ENCODE measurements at places on chromosomes 11 and 22.

- no peak for DNase-seq
Observed at GRCh38 chr22:23922921-23923320, 28.7 kb downstream of the MIF start.

DNA sequence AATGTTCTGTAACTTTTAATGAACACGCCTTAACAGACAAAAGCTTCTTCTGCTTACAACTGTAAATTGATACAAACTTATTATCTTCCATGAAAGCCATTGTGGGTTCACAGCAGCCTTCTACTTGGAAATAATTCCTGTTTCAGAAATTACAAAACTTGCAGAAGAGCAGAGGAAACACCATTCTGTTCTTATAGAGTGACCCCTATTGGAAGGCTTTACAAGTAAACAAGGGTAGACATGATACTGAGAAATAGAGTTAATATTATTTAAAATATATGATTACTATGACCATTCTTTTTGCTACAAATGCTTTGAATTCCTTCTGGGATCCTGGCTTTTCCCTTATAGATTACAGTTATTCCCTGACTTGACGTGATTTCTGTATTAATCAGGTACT lies 32.4 kb upstream of the KCNA4 start:
- DNase-seq = no peak

DNA sequence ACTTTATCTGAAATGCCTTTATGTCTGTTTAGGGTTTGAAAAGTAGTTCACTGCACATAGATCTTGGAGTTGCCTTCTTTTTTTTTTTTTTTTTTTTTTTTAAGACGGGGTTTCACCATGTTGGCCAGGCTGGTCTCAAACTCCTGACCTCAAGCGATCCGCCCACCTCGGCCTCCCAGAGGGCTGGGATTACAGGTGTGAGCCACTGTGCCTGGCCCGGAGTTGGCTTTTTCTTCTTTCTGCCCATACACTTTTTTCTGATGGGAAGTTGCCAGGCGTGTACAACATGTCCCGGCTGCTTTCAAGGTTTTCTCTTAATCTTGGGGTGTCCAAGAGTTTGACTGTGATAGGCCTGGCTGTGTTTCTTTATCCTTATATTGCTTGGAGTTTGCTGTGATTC lies 12.9 kb upstream of the GNB1L start:
- DNase-seq = no peak

- DNase-seq = no peak
Observed at GRCh38 chr11:115922876-115923275, 418.7 kb upstream of the CADM1 start.

- no peak for DNase-seq
Observed at GRCh38 chr11:61108847-61109585, 6.7 kb downstream of the CD5 start.

DNA sequence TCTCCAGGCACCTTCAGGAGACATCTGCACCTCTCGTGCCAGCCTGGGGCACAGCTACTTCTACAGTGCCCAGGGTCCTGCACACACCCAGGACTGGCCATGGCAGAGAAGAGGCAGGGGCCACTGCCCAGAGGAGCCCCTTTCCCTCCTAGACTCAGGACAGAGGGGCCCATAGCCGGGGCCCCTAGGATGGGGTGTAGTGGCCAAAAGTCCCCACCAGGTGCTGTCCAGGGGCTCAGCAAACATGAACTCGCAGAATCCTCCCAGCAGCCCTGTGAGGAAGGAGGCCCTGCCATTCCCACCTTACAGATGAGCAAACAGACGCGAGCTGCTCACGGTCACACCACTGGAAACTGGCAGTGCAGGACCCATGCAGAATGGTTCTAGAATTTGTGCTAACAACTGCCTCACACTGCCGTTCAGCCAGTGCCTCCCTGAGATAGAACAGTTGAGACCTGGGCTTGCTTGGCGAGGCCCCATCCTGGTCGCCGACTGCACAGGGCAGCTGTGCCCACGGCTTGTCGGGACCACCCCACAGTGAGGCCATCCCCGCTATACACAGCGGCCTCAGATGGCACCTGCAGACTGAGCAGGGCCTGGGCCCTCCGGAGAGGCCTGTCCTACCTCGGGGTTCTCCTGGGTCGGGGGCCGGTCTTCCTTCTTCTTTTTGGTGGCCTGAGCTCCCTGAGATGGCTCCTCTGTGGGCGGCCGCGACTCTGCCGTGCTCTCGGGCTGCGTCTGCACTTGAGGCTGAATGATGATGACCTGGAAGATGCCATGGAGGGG lies 96.4 kb downstream of the PHF21B start:
- DNase-seq = no peak

GRCh38 chr22:31577711-31578110 lies 81.4 kb downstream of the SFI1 start:
- DNase-seq = no peak

DNA sequence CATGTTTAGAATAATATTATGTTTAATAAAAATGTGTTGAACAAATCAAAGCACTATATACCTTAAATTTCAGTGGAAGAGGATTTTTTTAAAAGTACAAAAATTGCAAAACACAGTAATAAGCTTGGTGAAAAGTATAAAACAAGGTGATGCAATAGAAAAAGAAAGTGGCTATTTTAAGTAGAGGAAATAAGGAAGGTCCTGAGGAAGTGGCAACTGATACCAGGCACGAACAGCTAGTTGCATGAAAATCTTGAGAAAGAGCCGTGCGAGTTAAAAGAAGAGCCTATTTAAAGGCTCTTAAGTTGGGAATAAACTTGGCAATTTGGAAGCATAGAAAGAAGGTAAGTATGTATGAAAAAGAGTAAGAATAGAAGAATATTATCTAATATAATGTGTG lies 1679.3 kb downstream of the LRRC4C start:
- no peak for DNase-seq

GRCh38 chr11:118742304-118742703 lies 48.7 kb downstream of the DDX6 start:
- DNase-seq = no peak

DNA sequence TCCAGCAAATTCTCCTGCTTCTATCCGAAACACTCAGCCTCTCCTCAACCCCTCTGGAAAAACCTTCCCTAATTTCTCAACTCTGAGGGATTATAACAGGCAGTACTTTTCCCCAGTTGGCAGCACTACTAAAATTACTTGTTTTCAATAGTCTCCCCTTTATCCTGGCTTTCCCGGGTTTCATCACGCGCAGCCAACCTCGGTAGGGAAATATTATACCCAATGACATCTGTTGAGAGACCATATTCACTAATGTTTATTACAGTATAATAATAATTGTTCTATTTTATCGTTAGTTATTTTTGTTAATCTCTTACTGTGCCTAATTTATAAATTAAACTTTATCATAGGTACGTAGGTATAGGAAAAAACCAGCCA lies 330 bp upstream of the POLD3 start:
- DNase-seq = no peak

DNA sequence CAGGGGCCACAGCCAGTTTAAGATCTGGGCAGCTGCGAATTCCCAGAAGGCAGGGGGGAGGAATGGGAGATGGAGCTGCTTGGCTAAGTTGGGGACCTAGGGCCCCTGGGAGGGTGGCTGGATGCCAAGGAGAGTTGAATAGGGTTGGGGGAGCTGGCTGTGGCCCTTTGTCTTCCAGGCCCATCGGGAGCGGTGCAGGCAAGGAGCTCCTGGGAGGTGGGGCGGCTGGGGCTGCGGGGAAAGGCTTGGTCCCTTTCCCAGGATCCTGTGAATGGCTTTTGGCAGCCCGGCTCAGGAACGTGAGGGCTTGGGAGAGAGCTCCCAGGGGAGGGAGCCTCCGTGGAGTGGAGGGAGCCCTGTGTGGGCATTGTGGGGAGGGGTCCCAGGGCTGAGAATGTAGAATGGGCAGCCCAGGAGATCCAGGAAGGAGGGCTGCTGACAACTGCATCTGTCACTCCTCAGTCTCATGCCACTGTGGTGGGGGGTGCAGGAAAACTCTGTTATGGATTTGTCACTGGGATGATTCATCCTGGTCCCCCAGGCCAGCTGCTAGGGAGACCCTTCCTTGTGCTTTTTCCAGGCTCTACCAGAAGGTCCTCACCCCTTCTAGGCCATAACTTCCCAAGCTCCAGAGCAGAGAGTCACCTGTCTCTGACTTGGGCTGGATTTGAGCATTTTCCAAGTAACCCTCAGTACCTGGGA lies 6.0 kb downstream of the FREY1 start:
- no peak for DNase-seq

DNA sequence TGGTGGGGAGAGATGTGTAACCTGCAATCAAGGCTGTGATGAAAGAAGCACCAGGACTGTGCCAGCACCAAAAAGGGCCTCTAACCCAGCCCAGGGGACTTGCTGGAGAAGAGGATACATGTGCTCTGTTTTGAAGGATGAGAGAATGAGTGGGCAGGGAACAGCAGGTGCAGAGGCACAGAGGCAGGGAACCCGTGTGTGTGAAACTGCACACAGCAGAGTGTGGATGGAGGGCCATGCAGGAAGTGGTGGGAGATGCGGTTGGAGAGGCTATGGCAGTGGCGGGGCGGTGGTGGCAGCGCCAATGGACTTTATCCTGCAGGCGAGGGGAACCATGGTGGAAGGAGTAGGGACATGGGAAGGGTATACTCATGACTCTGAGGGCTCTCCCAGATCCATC lies 25.2 kb upstream of the LRRC32 start:
- DNase-seq = no peak

DNA sequence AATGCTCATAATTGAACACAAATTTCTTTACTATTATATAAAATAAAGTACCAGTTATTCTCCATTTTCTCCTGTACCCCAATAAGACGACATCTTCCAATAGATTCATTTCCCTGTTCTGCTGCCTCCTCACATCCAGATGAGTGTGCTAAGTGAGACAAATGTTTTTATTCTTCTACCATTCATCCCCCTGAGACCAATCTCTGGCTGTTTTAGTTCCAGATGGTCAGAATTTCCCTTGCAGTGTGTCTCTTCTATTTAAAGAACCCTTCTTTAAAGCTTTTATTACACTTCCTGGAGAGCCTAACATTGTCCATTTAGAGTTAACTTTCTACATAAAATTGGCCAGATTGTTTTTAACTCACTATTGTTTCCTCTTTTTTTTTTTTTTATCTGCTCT lies 41.2 kb upstream of the GLYATL1 start:
- DNase-seq = no peak

All from stimulated activated CD8-positive, alpha-beta memory T cell treated with anti-CD3 and anti-CD28 coated beads, Interleukin-7, amount 100 ng/mL, for 1 hour (primary cell).